ENCODE measurements at places on chromosomes 2 and 18. TPM values are rescaled to one million over a fixed set of nuclear protein-coding genes. Genes with fewer than 3 reads are reported as not detected.

DNA sequence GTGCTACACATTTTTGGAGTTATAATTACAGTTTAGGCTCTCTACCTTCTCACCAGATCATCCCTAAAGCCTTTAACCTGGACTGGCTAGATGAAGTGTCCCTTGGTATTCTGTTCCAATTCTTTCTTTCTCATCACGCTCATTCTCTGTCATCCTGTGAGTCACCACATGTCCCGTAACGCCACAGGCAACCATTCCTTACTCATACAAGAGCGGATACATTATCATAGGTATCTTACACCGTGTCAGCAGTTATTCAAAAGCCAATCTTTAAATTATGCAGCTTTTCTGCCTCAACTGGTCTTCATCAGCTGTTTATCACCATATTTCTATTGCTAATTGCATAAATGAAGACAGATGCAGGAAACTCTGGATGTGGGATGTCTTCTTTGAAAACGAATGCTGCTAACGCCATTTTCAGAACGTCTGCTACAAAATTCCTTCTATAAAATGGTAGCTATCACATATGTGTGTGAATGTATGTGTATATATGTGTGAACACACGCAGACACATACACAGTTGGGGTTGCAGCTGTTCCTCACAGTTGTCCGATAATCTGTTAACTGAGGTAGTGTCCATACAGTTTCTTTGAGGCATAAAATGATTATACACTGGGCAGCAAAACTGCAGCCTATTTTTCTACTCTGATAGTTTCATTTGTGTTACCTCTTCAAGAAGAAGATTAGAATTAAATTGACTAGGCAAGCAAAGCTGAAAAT is 47.9 kb downstream of the EML6 start:
- H3K27ac ChIP-seq, result no peak overlapping the region
- peaks cover 19% of the 10 kb centered on the region for H3K4me1 ChIP-seq
- no peak for DNase-seq

DNA sequence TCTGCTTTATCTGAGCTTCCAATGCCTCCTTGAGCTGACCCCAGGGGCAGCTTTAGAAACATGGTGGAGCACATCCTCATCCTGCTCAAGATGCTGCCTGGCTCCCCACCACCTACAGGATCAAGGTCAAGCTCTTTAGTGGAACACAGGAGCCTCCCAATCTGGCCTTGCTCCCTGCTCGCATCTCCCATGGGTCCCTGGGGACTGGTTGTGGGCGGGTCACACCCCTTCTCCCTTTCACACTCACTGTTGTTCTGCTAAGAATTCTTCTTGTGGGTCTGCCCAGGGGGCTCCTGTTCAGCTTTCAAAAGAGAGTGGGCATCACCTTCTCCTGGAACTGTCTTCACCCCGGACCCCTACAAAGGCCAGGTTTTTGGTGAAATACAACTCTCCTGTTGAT is 8.4 kb upstream of the NT5DC4 start:
- no peak for DNase-seq
- H3K4me1 ChIP-seq, result peaks cover 17% of the 10 kb centered on the region
- no peaks in the 10 kb centered on the region for H3K36me3 ChIP-seq
- peaks cover 4% of the 10 kb centered on the region for H3K27me3 ChIP-seq
- H3K4me3 ChIP-seq, result no peak overlapping the region
- H3K27ac ChIP-seq, result no peak overlapping the region

The BOLL gene
- not detected for total RNA-seq

DNA sequence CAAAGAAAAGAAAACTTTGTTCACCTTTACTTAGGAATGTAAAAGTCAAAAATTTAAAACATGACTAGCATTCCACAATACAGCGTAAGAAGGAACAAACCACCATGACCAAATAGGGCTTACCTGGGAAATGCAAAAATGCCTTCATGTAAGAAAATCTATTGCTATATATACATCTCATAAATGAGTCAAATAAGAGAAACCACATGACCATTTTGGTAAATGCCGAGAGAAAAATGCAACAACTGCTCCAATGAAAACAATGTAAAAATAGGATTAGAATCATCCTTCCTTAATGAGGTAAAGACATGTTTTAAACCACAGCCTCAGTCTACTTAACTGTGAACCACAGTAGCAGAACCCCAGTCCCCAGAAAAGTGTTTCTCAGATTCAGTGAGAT is 49.4 kb downstream of the TGOLN2 start:
- no peaks in the 10 kb centered on the region for H3K36me3 ChIP-seq
- H3K27me3 ChIP-seq, result no peaks in the 10 kb centered on the region
- no peaks in the 10 kb centered on the region for H3K4me1 ChIP-seq
- no peak overlapping the region for H3K4me3 ChIP-seq
- no peak overlapping the region for H3K27ac ChIP-seq

DNA sequence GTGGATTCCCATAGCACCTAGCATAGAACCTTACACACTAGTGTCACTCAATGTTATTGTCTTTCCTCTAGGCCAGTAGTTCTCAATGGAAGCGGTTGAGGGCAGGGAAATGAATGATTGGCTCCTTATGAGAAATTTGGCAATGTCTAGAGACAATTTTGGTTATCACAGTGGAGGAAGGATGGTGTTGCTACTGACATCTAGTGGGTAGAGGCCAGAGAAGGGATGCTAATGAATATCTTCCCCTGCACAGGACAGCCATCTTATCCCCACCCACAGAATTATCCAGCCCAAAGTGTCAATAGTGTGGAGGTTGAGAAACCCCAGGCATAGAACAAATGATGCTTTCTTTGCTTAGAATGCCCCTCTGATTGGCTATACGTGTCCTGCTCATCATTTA is 15.8 kb downstream of the C18orf63 start:
- peaks cover 3% of the 10 kb centered on the region for H3K27me3 ChIP-seq
- no peaks in the 10 kb centered on the region for H3K4me1 ChIP-seq
- no peak overlapping the region for H3K27ac ChIP-seq
- no peak for DNase-seq
- H3K36me3 ChIP-seq, result no peaks in the 10 kb centered on the region

- no peak overlapping the region for H3K27ac ChIP-seq
- peaks cover 16% of the 10 kb centered on the region for H3K4me1 ChIP-seq
- no peaks in the 10 kb centered on the region for H3K27me3 ChIP-seq
- peak; percentile 49 for DNase-seq
These were observed 34.2 kb downstream of the MRPS9 start for GRCh38 chr2:105072039-105072438.

The MPP4 gene
- total RNA-seq, result not detected

GRCh38 chr2:20333738-20334137 is 16.9 kb downstream of the PUM2 start:
- H3K4me1 ChIP-seq, result peaks cover 83% of the 10 kb centered on the region
- DNase-seq, result peak; percentile 26
- H3K27me3 ChIP-seq, result no peaks in the 10 kb centered on the region
- H3K36me3 ChIP-seq, result peaks cover 51% of the 10 kb centered on the region
- H3K4me3 ChIP-seq, result no peak overlapping the region
- peak overlapping the region; percentile 77 for H3K27ac ChIP-seq

DNA sequence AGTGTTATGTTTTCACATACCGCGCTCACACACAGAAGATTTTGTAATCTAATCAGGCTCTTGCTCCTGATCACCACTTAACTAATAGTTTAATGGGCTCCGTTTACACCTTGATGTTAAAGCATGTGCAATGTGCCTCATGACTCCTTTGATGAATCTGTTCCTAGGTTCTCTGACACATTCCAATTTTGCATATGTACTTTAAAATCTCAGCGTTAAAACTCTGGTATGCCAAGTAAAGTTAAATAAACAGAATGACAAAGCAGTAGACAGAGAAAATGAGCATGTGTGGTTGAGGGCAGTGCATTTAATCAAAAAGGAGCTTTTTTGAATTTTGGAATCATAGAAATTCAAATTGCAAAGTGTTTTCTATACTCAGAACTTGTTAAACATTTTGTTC is 96.4 kb downstream of the TCF4 start:
- H3K27ac ChIP-seq, result no peak overlapping the region
- no peaks in the 10 kb centered on the region for H3K36me3 ChIP-seq
- no peak for DNase-seq
- H3K4me3 ChIP-seq, result no peak overlapping the region
- peaks cover 15% of the 10 kb centered on the region for H3K4me1 ChIP-seq
- peaks cover 20% of the 10 kb centered on the region for H3K27me3 ChIP-seq

- no peak overlapping the region for H3K4me3 ChIP-seq
- H3K27ac ChIP-seq, result no peak overlapping the region
- H3K4me1 ChIP-seq, result no peaks in the 10 kb centered on the region
- no peak for DNase-seq
- no peaks in the 10 kb centered on the region for H3K36me3 ChIP-seq
These were observed 123.6 kb upstream of the EFEMP1 start for GRCh38 chr2:56047136-56047535.

DNA sequence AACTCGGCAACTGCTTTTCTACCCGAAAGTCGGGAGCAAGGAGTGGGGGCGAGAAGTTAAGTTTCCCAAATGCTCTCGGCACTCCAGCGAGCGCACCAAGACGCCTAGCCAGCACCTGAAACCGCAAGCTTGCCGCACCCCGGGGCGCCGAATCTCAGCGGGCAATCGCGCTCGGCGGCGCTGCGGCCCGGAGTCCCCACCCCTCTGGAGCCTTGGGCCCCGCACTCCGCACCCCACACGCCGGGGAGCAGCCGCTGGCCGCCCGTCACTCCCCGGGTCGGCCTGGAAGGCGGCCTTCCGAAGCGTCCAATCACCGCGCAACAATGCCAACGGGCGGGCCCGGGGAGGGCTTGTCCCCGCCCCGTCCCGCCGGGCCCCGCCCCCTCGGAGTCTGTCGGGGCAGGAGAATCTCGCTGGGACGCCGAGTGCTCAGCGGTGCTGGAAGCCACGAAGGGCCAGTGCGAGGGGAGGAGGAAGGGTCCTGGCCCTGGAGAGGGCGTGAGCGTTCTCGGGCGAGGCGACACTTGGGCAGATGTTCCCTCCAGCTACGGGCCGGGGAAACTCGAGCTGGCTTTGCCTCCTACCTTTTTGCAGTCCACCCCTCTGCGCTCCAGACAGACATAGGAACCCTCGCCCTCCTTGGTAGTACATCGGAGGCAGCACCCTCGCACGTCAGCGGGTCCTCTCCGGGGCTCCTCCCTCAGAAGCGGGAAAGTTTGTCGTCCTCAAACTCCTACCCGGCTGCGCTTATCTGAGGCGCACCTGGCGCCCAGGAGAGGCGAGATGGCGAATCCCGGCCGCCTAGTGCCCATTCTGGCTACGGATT is 1.1 kb upstream of the ZBTB7C start:
- peaks cover 11% of the 10 kb centered on the region for H3K4me1 ChIP-seq
- no peaks in the 10 kb centered on the region for H3K36me3 ChIP-seq
- no peak overlapping the region for H3K27ac ChIP-seq
- H3K27me3 ChIP-seq, result peaks cover 67% of the 10 kb centered on the region
- peak overlapping the region; percentile 49 for H3K4me3 ChIP-seq

GRCh38 chr2:26510344-26510973 is 32.5 kb upstream of the OTOF start:
- no peaks in the 10 kb centered on the region for H3K36me3 ChIP-seq
- no peaks in the 10 kb centered on the region for H3K27me3 ChIP-seq
- H3K27ac ChIP-seq, result no peak overlapping the region
- H3K4me3 ChIP-seq, result no peak overlapping the region

DNA sequence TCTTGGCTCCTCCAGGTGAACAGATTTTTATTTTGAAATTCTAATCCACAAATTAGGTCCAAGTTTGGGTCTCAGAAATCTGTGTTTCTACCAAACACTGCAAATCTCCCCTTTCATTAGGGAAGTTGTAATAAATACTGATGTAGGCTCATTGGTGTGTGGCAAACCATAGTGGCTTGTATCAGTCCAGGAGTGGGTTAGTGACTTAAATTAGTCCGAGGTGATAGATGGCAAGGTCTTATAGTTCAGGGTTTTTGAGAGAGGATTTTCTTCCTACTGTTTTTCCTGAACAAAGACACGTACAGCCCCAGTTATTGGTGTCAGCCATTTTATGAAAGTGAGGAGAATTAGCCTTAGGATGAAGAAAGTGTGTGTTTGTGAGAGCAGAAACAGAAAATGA is 74.6 kb downstream of the RPRM start:
- no peaks in the 10 kb centered on the region for H3K36me3 ChIP-seq
- no peaks in the 10 kb centered on the region for H3K4me1 ChIP-seq
- DNase-seq, result no peak
- no peak overlapping the region for H3K4me3 ChIP-seq
- no peak overlapping the region for H3K27ac ChIP-seq

DNA sequence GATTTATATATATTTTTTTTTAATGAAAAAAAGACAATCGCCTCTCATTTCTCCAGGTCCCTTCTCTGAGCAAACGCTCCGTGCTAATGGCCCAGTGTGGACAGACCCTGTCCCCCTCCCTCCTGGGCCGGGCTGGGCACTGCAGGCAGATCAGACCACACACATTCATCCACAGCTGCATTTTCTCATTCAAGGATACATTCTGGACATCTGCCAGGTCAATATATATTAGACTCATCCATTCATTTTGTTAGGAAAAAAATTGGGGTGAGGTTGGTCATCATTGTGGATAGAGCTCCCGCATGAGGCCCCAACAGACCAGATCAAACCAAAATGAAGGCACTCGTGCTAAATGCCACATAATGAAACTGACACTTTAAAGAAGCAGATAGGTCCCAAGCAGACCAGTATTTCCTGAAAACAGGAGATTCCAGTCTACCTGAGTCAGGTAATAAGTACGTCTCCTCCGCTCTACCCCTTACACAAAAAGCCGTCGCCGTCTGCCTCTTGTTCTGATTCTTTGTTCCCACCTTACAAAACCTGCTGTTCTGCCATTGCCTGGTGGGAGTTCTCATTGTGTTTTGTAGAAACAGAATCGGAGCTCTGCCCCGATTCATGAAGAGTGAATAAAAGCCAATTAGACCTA is 15.4 kb upstream of the OTOS start:
- peaks cover 8% of the 10 kb centered on the region for H3K27me3 ChIP-seq
- no peak overlapping the region for H3K27ac ChIP-seq

- H3K27ac ChIP-seq, result no peak overlapping the region
- no peaks in the 10 kb centered on the region for H3K36me3 ChIP-seq
- no peaks in the 10 kb centered on the region for H3K27me3 ChIP-seq
- no peaks in the 10 kb centered on the region for H3K4me1 ChIP-seq
- no peak for DNase-seq
- H3K4me3 ChIP-seq, result no peak overlapping the region
These were observed 516.3 kb downstream of the NRXN1 start for GRCh38 chr2:50515638-50516037.

The STK39 gene
- 33.9 TPM for total RNA-seq

The CFC1 gene
- not detected for total RNA-seq

GRCh38 chr2:128086244-128086643 is 4.8 kb upstream of the UGGT1 start:
- H3K4me1 ChIP-seq, result peaks cover 7% of the 10 kb centered on the region
- peaks cover 1% of the 10 kb centered on the region for H3K27me3 ChIP-seq
- no peak overlapping the region for H3K27ac ChIP-seq
- H3K4me3 ChIP-seq, result no peak overlapping the region

DNA sequence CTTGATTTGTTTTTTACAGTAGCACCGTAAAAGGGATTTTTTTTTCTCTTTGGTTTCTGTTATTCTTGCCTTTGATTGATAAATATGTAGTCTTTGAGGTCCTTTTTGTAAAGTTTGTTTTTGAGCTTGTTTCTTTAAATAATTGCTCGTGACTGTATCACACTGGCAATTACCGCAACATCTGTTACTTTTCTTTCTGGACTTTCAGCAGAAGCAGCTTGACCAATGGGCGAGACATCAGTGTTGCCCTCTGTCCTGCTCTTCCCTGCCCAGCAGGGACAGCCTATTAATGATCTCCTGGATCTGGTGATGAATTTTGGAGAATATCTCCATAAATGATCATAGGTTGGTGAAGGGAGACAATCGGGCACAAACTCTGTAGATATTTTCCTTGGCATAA is 74.9 kb downstream of the TDRD15 start:
- no peaks in the 10 kb centered on the region for H3K4me1 ChIP-seq
- H3K27ac ChIP-seq, result no peak overlapping the region
- no peaks in the 10 kb centered on the region for H3K36me3 ChIP-seq
- H3K4me3 ChIP-seq, result no peak overlapping the region
- DNase-seq, result no peak

The MERTK gene
- total RNA-seq, result 0.43 TPM

GRCh38 chr2:192535956-192536921 is 341.5 kb upstream of the TMEFF2 start:
- no peak overlapping the region for H3K27ac ChIP-seq
- H3K4me3 ChIP-seq, result no peak overlapping the region
- no peaks in the 10 kb centered on the region for H3K27me3 ChIP-seq
- H3K36me3 ChIP-seq, result no peaks in the 10 kb centered on the region
